ENCODE measurements at places on chromosomes 2 and 18. TPM values are rescaled to one million over a fixed set of nuclear protein-coding genes. Genes with fewer than 3 reads are reported as not detected.

The ACKR3 gene
- total RNA-seq: 13.3 TPM

The RESP18 gene
- not detected for total RNA-seq

The CAVIN2 gene
- 84.5 TPM for total RNA-seq

The RAB6D gene
- total RNA-seq: not detected

The CHRNA1 gene
- total RNA-seq: not detected
